Occipital lobe (tissue), 3 donors: ENCODE measurements at places on chromosomes 5 and 9.
A peak's percentile ranks its signal among the peaks of the same experiment; 100 is the strongest.

- no peak for DNase-seq
These were observed 23.5 kb upstream of the SUSD1 start for GRCh38 chr9:112198646-112199045.

DNA sequence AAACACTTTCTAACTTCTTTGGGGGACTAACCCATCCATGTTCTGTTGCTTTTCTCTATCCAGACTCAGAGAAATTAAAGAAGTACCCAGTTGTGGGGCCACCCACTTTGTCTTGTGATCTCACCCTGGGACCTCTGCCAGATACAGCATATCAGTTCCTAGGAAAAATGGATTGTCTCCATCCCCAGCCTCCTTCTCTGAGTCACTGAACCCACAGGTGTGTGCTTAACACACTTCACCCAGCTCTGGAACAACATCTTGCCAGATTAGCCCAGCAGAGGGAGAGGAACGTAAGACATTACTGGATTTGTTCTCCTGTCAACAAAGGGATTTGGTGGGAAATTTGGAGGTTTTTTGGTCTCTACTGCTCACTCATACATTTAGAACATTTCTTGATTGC lies 19.2 kb downstream of the FAM240B start:
- no peak for DNase-seq

- DNase-seq, result no peak
These were observed 47.3 kb downstream of the TMEM167A start for GRCh38 chr5:83029912-83030311.

- DNase-seq, result no peak
These were observed 746.3 kb upstream of the RIOK2 start for GRCh38 chr5:97929383-97929782.

DNA sequence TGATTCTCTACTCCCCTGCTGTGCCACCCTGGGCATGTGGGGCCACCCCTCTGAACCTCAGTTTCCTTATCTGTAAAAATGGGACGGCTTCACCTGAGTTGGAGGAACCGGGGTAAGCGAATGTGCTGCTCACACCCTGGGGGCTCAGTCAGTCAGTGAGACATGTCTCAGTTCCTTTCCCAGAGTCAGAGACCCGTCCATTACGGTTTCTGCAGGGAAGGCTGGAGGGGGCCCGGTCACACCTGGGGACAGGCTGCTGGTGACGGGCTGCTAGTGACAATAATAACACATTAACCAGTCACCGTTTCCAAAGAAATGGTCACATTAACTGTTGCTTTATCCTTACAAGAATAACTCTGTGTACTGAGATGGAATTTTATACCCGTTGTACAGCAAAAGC lies 282.4 kb downstream of the NSG2 start:
- DNase-seq, result no peak

- DNase-seq, result no peak
These were observed 273.4 kb downstream of the SLIT3 start for GRCh38 chr5:169027501-169028061.

DNA sequence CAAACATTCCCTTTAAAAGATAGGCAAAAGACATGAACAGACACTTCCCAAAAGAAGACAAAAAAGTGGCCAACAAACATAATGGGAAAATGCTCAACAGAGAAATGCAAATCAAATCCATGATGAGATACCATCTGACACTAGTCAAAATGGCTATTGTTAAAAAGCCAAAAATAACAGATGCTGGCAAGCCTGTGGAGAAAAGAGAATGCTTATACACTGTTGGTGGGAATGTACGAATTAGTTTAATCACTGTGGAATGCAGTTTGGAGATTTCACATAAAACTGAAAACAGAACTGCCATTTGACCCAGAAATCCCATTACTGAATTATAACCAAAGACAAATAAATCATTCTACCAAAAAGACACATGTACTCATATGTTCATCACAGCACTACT lies 58.3 kb upstream of the WDR41 start:
- DNase-seq, result no peak

DNA sequence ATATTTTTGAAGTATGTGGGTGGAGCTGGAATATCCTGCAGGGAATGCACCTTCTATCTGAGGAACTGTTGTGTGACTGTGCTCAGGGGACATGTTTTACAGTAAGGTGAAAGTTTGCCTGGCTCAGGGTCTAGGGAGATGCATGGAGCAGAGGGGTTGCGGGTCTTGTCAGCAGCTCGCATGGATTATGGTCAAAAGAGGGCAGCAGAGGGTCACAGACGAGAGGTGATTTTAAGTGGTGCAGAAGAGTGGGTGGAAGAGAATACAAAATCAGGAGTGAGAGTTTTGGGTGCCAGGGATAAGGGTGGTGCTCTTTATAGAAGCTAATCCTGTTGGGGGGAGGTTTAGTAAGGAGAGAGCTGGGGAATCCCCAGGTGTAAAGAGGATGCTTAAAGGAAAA lies 53.5 kb upstream of the GRIN3A start:
- DNase-seq, result no peak

DNA sequence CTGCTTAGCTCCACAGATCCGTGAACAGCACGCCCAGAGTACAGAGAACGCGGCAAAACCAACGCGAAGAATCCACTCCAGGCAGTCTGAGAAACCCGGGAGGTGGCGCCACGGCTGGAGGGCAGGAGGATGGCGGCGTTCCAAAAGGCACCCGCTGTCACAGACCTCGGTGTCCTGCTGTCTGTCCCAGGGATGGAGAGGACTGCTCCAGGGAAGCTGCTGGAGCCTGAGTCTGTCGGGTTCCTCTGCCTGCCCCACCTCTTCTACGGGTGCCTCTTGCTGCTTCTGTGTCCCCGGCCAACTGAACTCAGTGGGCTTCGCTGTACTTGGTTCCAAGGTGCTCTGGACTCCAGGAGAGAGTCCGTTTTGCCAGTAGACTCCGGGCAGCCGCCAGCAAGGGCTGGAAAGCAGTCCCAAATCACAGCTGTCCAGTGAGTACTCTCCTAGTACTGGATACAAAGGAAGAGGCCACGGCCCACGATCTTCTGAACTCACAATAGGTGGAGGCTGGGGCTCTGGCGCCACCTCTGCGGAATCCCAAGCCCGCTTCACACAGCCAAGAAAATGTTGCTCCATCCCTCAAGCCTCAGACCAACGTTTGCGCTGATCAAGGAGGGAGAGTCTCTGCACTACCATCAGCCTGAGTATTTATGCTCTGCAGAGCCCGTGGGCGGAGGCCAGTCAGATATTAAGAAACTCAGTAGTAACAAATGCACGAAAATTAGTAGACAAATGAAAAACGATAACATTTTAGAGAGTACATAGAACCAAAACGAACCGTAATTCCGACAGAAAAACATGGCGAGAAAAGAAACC lies 440 bp downstream of the ANXA2R start:
- no peak for DNase-seq

DNA sequence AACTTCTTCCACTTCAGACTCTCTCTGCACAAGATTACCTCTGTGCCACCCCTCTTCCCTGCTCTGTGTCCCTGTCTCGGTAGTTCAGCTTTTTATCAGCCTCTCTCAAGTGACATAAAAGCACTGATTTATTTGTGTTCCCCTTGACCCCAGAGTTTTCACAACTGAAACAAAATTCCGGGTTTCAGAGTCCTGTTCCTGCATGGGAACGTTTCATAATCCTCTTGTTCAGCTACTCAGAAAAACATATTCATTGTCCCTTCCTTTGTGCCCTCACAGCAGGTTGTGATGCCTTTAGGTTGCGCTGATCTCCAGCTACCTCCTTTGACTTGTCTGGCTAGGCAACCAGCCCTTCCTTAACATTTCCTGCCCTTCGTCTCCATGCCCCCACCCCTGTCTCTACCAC lies 13.7 kb upstream of the ITGA1 start:
- DNase-seq, result no peak

DNA sequence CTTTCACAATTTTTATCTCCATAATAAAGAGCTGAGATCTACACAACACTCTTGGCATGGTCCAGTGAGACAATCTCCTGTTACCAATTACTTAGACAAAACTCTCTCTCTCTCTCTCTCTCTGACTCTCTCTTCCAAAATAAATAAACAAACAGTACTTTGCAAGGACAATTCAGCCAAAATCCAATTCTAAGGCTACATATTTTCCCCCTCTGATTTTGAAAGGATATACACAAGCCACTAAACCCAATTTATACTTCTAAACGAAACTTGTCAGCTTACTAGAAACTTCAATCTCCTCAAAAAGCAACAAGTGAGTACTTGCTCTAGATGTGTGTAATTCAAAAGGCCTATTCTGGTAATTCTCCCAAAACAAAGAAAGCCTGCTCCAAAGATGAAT lies 26.3 kb upstream of the TNPO1 start:
- DNase-seq, result no peak

GRCh38 chr9:28847331-28847730 lies 1274.0 kb upstream of the C9orf72 start:
- DNase-seq, result no peak

DNA sequence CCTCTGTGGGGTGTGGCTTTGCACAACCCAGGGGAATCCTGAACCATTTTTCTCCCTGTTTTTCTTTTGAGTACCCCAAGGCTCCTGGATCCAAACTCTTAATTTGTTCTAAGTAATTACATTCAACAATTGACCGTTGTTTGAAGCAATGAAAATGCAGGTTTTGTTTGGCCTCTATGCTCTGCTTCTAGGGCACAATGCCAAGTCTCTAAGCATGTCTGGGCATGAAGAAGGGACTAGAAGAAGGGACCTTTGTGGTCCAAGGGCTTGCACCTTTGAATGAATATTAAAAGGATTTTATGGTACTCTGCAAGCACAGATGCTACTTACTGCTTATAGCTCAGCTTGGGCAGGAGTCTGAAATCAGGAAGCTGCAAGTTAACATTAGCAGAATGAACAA lies 6.6 kb upstream of the ENC1 start:
- no peak for DNase-seq

DNA sequence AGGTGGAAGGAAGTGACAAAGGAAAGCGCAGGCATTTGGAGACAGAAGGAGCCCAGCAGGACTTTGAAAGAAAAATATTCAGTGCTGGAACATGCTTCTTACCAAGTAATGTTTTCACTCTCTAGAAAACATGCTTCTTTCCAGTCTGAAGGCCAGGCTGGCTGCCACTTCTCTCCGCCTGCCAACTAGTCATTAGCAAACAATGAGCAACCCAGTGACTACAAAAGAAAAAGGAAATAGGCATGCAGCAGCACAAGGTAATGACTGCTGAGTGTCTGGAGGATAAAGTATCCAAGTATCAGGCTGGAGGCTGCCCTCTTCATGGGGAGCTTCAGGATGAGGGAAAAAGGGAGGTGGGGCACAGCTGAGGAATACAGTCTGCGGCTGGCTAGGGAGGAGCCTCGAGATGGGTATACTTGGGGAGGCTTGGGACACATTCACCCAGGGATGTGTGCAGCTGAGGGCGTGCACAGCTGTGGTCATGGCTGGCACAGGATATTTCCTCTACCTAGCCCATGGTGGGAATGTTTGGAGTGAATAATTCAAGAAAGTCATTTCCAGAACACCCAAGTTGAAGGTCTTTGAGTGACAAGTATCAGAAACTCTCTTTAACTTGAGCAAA lies 161.5 kb upstream of the KIF2A start:
- DNase-seq, result no peak

DNA sequence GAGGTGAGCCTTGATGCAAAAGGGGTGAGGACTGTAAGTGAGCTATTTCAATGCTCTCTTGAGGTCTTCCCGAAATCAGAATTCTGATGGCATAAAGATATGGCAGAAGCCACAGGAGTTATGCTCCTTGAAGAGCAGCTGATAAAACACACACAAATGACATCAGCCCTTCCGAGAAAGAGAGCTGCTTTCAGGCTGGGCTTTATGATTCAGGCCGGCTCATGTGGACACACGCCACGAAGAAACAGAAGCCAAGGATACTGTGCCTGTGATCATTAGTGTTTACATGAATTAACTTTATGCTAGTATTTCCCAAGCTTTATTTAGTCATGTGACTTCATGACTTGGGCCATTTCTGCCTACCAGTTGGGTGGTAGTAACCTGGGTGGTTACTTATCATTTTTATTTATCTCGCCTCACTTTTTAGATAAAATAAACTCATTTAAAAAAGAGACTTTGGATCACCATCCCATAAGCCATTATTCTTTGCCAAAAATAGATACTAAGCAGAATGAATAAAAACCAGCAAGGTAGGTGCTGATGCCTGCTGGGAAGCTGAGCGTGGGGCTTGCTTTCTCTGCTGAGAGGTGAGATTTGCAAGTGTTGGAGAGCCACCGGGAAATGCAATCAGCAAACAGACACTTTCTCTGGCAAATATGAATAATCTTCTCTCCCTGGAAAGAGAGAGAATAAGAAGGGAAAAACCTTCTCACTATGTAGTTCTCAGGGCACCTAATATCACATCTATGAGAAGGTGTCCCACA lies 73.0 kb upstream of the SLC25A51 start:
- DNase-seq, result no peak

- DNase-seq, result no peak
These were observed 138.3 kb downstream of the ZDHHC21 start for GRCh38 chr9:14554886-14555285.

- DNase-seq, result no peak
These were observed 65.7 kb upstream of the SHB start for GRCh38 chr9:38134611-38135237.

- DNase-seq, result no peak
These were observed 35.2 kb downstream of the SARDH start for GRCh38 chr9:133702798-133703590.

DNA sequence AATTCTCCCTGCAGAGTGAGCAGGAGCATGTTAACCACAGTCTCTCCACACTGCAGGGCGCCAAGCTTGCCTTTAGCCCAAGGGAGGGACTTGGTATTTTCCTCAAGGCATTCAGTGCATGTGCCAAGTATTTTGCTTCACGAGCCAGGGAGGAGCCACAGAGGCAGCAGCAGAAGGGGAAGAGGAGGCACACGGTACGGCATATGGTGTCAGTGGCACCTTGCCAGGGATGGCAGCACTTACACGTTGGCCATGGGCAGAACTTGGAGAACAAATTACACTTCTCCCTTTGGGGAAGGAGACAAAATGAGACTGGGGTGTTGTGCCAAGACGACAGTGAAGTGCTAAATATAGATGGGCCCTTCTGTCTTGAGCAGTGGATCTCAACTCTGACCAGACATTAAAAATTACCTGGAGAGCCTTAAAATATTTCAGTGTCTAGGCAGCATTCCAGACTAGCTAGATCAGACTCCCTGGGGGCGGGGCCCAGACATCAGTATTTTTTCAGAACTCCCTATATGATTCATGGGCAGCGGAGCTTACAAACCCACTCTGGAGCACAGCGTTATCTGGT lies 155.8 kb downstream of the DRD1 start:
- DNase-seq, result peak; percentile 77

DNA sequence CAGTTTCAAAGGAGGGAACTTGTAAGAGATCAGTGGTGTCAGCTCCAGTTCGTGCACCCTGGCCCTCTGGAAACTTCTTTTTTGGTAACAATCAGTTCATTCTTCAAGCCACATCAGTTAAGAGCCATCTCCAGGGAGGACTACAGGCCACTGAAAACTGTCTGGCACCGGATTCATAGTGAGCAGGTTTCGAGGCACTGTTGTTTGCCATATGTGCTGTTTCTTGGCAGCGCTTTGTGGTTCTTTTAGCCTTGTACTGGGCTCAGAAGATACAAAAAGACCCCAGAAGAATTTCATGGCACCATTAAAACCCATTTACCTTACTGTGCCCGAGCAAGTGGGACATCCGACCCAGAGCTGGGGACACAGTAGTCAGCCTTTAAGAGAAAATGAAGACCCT lies 68.5 kb downstream of the OTULIN start:
- DNase-seq, result no peak
